ENCODE measurements at places on chromosomes 16 and 17.

DNA sequence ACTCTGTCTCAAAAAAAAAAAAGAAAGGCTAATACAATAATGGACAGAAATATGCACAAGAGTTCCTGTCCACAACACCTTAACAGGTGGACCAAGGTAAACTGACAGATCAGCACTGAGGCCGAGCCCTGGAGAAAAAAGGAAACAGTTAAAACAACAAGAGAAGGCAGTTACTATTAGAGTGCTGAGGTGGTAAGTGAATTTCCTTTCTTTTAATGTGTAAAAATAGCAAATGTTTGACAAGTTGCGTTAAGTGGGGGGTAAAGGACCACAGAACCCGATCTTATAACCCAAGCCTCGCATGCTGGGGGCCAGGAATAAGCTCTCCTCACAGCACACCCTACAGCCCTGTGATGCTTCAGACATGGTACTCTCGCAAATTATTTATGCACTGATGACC, 24.8 kb downstream of the TXNDC11 start:
- no peak for DNase-seq

GRCh38 chr17:55318081-55318480, 53.3 kb downstream of the HLF start:
- no peak for DNase-seq

- DNase-seq, result no peak
These were observed 938 bp downstream of the NCOR1 start for GRCh38 chr17:16214190-16215001.

DNA sequence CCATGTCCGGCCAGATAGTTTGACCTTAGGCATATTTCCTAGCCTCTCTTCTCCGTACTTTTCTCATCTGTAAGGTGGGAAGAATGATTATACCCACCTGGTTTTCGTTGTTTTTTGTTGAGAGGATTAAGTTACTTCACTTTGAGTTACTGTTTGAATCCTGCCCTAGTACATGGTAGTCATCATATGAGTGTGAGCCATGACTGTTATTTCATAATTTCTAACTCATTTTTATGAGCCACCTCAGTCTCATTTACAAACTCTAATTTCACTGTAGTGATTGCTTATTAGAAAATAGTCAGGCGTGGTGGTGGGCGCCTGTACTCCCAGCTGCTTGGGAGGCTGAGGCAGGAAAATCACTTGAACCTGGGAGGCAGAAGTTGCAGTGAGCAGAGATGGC, 45.1 kb downstream of the YPEL2 start:
- no peak for DNase-seq

- DNase-seq, result no peak
These were observed 8.3 kb upstream of the KIF18B start for GRCh38 chr17:44955674-44956425.

DNA sequence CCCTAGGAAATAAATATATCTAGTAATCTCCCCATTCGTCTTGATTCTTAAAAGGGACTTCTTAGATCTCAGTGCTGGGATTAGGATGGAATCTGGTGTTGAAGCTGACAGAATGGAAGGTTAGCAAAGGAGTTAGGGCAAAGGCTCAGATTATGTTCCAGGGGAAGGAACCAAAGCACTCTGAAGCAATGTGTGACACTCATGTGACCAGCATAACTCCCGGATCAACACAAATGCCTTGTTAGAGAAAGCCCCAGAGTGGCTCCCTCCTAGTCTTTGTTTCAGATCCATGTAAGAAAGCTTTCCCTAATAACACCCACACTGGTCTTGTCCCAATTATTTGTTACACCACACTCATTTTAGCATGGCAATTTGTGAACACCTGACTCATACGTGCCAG, 62.6 kb upstream of the ERN1 start:
- no peak for DNase-seq

DNA sequence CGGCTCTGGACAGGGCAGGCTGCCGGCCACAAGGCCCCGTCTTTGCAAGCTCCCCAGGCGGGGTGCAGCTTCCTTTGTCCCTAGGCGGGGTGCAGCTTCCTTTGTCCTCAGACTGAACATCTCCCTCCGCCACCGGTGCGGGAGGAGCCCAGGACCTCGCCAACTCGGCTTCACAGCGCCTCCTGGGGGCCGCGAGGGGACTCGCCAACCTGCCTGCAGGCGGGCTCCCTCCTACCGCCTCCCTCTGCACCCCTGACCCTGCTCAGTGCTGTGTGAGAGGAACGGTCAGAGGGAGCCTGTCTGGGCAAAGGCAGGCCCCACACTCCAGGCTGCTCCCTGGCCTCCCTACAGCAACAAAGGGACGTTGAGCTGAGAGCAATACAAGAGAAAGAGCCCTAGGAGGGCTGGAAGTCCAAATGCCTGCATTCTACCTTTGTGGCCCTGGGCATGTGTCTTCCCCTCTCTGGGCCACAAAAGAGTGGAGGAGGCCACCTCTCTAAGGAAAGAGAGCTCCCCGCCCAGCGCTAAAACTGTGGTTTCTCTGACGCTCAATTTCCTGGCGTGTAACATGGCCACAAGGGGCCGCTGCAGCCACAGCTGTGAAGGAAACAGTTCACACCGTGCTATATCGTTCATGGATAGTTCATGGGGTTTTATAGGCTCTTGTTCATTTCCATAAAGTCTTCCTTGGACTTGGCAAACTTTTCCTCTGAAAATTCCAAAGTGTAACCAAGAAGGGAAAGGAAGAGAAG, 20.9 kb upstream of the KRT19 start:
- DNase-seq, result peak; percentile 89

DNA sequence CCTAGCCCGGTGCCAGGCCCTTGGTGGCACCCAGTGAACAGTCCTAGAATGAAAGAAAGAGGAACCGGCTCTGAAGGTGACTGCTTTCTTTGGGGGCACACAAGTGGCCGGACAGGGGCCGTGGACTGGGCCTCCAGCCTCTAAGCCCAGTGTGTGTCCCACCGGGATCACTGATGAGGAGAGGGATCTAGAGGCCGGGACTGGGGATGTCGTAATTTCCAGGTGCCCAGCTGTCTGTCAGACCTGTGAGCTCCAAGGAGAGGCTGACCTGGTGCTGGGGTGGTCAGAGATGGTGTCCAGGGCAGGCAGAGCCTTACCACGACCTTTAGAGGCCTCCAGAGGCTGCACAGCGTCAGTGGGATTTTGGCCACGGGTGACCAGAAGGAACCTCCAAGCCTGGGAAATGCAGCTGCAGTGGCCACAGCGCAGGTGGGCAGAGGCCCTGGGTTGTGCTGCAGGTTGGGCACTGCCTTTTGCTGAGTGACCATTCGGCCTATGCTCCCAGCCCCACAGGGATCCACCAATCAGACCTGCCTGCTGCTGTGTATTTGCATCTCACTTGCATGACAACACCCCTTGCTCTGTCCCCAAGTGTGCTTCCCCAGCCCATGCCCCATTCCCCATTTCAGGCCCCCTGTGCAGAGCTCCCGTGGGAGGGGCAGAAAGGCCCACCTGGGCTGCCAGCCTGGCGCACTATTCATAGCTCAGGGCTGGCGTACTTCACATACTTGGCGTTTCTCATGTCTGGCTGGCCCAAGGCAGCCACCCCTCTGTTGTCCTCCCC, 12.5 kb downstream of the ARHGAP23 start:
- DNase-seq, result no peak

GRCh38 chr17:40479754-40480480, 21.5 kb downstream of the TNS4 start:
- DNase-seq, result no peak

DNA sequence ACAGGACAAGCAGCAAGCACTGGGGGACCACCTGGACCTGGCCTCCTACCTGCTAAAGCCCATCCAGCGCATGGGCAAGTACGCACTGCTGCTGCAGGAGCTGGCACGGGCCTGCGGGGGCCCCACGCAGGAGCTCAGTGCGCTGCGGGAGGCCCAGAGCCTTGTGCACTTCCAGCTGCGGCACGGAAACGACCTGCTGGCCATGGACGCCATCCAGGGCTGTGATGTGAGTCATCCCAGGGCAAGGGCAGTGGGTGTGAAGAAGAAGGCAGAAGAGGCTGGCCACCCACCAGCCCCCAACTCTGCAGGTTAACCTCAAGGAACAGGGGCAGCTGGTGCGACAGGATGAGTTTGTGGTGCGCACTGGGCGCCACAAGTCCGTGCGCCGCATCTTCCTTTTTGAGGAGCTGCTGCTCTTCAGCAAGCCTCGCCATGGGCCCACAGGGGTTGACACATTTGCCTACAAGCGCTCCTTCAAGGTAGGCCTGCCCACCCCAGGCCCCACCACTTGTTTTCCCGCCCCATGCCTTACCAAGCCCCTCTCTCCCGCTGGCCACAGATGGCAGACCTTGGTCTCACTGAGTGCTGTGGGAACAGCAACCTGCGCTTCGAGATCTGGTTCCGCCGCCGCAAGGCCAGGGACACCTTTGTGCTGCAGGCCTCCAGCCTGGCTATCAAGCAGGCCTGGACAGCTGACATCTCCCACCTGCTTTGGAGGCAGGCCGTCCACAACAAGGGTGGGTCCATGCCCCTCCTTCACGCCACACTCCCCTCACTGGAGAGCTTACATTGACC, 7.3 kb downstream of the PLEKHG4 start:
- DNase-seq, result no peak

GRCh38 chr17:66337866-66338485, 35.6 kb downstream of the PRKCA start:
- no peak for DNase-seq
